ENCODE measurements at places on chromosomes 7 and 10.

DNA sequence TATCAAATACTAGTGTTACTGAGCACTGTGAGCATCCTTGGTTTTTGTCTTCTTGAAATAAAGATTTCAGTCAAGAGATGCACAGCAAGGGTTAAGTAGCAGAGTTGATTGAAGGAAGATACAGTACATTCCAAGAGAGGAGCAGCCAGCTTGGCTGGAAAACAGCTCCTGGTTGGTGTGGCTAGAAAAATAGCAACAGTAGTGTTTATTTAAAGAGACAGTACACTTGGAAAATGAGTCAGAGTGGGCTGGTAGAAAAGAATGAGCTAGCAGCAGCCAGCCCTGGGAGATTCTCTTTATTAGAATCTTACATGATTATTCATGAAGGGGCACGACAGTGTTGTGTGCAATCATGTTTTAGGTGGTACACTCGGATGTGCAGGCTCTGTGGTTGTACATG, 1016.4 kb upstream of the SORCS1 start:
- H3K36me3 ChIP-seq, result no peaks in the 10 kb centered on the region
- H3K27ac ChIP-seq, result no peak overlapping the region
- no peak for DNase-seq

GRCh38 chr10:51162002-51162401, 87.7 kb downstream of the PRKG1 start:
- no peak overlapping the region for H3K4me3 ChIP-seq
- no peak for DNase-seq
- H3K36me3 ChIP-seq, result no peaks in the 10 kb centered on the region

- DNase-seq, result no peak
- no peaks in the 10 kb centered on the region for H3K36me3 ChIP-seq
- H3K4me3 ChIP-seq, result no peak overlapping the region
- no peaks in the 10 kb centered on the region for H3K27me3 ChIP-seq
These were observed 130.4 kb downstream of the CDH23 start for GRCh38 chr10:71527135-71527534.

DNA sequence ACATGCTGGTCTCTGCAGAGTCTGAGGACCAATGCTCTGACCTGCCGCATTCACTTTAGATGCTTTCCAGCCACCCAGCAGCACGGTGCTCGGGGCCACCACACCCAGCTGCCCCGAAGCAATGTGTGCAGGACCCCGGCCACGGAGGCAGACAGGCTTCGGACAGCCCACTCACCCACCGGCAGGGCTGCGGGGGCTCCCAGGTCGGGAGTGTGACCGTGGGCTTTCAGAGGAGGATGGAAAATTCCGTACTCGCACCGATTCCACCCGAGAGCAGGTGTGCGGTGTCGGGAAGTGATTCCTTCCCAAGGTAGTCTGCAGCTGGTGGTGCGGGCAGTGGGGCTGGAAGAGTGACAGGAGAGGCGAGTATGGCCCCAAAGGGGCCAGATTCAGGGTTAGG, 190.9 kb downstream of the DNAJB6 start:
- H3K4me1 ChIP-seq, result no peaks in the 10 kb centered on the region
- no peak overlapping the region for H3K4me3 ChIP-seq

- H3K4me1 ChIP-seq, result peaks cover 18% of the 10 kb centered on the region
- H3K27me3 ChIP-seq, result no peaks in the 10 kb centered on the region
- H3K4me3 ChIP-seq, result peak overlapping the region; percentile 5
- DNase-seq, result no peak
- H3K27ac ChIP-seq, result peak overlapping the region; percentile 20
These were observed 84.5 kb downstream of the SRPK2 start for GRCh38 chr7:105304040-105304895.

Measured in vagina (tissue), 2 donors.